CD8-positive, alpha-beta memory T cell (primary cell): ENCODE measurements at places on chromosomes 3 and 15. TPM values are rescaled to one million over a fixed set of nuclear protein-coding genes. Genes with fewer than 3 reads are reported as not detected.

TMC3 gene
- polyA plus RNA-seq, result not detected

GPR27 gene
- polyA plus RNA-seq, result 1.8 TPM

ATG3 gene
- 70.5 TPM for polyA plus RNA-seq

HYAL1 gene
- polyA plus RNA-seq, result 0.81 TPM

LSAMP gene
- polyA plus RNA-seq, result not detected

COL6A5 gene
- polyA plus RNA-seq, result not detected

ISLR gene
- not detected for polyA plus RNA-seq

THUMPD3 gene
- 19.5 TPM for polyA plus RNA-seq

OR5K2 gene
- polyA plus RNA-seq, result not detected

FBXL22 gene
- polyA plus RNA-seq, result 0.97 TPM

MST1 gene
- 0.31 TPM for polyA plus RNA-seq

PTX3 gene
- polyA plus RNA-seq, result 0.10 TPM

XCR1 gene
- polyA plus RNA-seq, result not detected

SKOR1 gene
- 0.06 TPM for polyA plus RNA-seq

IGDCC3 gene
- not detected for polyA plus RNA-seq
